ENCODE measurements at places on chromosomes 1 and 21. TPM values are rescaled to one million over a fixed set of nuclear protein-coding genes. Genes with fewer than 3 reads are reported as not detected.

The ITLN2 gene
- total RNA-seq: not detected

The VWA5B1 gene
- total RNA-seq: not detected

DNA sequence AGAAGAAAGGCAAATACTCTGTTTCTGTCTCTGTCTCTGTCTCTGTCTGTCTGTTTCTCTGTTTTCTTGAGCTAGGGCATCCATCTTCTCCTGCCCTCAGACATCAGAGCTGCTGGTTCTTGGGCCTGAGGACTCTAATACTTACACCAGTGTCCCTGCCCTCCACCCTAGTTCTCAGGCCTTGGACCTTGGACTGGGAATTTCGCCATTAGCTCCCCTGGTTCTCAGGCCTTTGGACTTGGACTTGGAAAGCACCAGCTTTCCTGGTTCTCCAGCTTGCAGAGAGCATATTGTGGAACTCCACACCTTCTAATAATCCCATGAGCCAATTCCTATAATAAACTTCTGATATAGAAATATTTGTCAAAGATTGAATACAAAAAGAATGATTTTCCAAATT is 32.6 kb downstream of the NBPF6 start:
- DNase-seq: no peak

DNA sequence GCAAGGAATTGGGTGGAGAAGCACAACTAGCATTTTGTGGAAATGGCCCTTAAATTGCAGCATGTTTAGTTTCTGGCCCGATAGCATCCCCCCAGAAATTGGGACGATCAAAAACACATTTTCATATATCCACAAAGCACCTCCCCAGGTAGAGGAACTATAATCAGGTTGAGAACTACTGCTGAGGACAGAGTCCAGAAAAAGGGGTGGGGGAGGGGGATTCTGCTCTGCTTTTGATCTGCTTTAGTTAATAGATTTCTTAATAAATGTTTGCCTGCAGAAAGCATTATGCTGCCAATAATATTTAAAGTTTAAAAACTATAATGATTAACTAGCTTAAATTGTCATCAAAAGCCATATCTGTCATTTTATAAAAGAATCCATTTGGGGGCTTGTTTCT is 14.4 kb upstream of the DYNLT5 start:
- DNase-seq: no peak

- no peak for DNase-seq
Measured at GRCh38 chr21:45943630-45944540, 37.7 kb upstream of the COL6A1 start.

GRCh38 chr1:167016100-167016750 is 27.1 kb downstream of the MAEL start:
- DNase-seq: no peak

DNA sequence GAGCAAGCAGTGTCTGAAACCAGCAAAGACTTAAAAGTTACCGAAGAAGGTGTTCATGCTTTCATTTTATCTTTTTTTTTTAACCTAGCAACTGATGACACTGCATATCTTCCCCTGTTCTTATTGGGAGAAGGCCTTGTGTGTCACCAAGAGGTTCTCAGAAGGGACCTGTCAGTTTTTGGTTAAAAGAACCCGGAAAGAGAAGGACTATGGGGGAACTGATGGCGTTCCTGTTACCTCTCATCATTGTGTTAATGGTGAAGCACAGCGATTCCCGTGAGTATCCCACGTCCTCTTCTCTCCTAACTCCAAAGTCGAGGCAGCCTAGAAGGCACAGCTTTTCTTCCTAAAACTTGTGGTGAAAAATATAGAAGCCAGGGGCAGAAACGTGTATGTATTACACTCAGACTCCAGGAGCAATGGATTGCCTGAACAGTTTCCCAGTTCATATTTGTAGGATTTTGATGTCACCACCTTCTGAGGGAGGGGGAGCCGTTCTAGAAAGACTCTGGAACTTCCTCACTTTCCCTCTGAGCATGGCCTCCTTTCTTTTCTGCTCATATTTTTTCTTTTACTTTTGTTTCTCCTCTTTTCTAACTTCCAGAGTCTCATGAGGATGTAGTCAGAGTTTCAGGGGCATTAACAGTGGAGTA is at the start of gene MR1:
TSS of gene MR1 (plus strand) at position 185 of the 653 bp plus-strand sequence. CDS start at position 210, 25 bp downstream.
- peak; percentile 81 for DNase-seq

DNA sequence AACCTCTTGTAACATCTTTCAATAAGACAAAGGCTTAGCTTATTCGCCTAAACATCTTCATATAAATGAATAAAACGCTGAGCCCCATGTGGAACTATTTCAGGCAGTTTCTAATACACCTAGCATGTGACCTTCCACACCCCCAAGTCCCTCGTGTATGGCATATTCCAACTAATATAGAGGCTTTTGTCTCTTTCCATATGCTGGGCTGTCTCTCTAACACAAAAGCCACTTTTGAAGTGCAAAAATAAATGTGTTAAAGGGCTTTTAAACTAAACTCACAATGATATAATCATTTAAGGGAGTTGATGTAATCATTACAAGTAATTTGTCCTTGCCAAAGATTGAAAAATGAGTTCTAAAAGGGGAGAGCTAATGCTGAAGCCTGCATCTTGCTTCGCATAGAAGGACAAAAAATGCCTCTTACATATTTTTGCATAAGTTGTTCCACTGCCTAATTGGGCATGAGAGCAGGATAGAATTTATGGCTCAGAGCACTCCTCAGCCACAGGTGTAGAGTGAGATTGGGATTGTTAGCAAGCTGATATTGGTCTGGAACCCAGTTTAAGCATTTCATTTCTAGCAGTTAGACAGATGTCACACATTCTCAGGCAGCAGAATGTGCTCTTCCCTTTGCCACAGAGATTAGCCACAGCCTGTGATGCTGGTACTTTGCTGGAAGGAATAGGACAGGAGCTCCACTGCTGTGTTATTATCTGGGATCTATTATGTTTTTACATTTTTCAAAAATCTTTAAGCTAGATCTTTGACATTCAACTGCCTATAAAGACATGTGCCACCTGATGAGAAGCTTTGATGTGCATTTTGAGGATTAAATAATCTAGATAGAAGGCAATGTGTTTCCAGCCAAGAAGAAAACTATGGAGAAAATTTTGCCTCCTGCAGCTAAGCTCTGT is 1044.4 kb downstream of the ADGRL2 start:
- DNase-seq: no peak
